ENCODE measurements at places on chromosomes 2 and 18. TPM values are rescaled to one million over a fixed set of nuclear protein-coding genes. Genes with fewer than 3 reads are reported as not detected.

DNA sequence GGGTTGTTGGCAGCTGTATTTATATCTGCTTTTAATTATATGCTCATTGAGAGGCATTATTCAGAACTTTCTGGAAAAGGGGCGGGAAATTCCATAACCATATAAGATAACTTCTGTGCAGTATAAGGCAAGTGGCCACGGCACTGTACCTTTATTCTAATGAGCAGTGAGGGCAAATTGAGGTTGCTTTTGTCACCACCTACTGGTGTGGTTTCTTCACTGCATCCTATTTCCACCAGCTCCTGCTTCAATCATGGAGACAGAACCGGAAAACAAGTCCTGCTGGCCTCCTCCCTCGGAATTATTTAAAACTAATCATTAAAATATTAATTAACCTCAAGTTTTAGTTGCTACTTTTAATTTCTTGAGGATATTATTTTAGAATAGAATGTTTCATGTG lies 759.4 kb downstream of the CBLN2 start:
- H3K36me3 ChIP-seq, result no peaks in the 10 kb centered on the region
- no peaks in the 10 kb centered on the region for H3K4me1 ChIP-seq
- no peak overlapping the region for H3K4me3 ChIP-seq
- DNase-seq, result peak; percentile 1
- H3K27ac ChIP-seq, result no peak overlapping the region

- H3K36me3 ChIP-seq, result peaks cover 17% of the 10 kb centered on the region
- no peaks in the 10 kb centered on the region for H3K4me1 ChIP-seq
- H3K27me3 ChIP-seq, result no peaks in the 10 kb centered on the region
- no peak for DNase-seq
- H3K4me3 ChIP-seq, result no peak overlapping the region
- H3K27ac ChIP-seq, result no peak overlapping the region
Measured at GRCh38 chr2:149008381-149008780, 30.1 kb upstream of the LYPD6B start.

DNA sequence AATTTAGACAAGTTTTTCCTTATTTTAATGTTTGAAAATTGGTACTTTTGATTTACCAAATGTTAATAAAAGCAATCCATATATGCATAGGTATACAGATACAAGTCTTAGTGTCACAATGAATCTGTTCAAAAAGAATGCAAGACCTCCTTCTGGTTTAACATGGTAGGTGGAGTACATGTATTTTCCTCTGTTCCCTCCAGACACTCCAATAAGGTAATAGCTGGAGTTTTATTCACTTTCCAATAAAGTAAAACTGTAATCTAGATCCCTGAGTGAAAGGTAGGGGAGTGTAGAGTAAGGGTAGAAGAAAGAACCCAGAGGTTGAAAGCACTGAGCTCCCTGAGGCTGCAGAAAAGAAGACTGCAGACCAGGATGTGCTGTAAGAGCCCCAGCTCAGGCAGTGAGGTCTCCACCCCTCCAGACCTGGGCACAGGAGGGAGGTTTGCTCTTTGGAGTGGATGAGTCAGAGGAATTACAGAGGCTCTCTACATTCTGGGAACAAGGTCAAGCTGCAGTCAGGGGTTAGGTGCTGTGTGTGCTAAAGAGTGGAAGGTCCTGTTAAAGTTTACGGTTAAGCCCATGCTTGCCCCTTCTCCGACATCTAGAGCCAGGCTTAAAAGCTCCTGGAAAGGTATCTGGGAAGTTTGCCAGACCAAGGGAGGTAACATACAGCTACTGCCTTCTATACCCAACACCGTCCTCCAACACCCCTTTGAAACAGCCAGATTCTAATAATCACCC lies 27.6 kb upstream of the STAT1 start:
- no peaks in the 10 kb centered on the region for H3K27me3 ChIP-seq
- H3K27ac ChIP-seq, result no peak overlapping the region
- no peak for DNase-seq

GRCh38 chr18:56305583-56305982 lies 332.8 kb downstream of the TXNL1 start:
- no peak overlapping the region for H3K27ac ChIP-seq
- no peaks in the 10 kb centered on the region for H3K36me3 ChIP-seq
- no peaks in the 10 kb centered on the region for H3K27me3 ChIP-seq

GRCh38 chr18:41936471-41937134 lies 18.4 kb upstream of the PIK3C3 start:
- H3K27me3 ChIP-seq, result peaks cover 12% of the 10 kb centered on the region
- no peak overlapping the region for H3K27ac ChIP-seq
- H3K4me3 ChIP-seq, result no peak overlapping the region

DNA sequence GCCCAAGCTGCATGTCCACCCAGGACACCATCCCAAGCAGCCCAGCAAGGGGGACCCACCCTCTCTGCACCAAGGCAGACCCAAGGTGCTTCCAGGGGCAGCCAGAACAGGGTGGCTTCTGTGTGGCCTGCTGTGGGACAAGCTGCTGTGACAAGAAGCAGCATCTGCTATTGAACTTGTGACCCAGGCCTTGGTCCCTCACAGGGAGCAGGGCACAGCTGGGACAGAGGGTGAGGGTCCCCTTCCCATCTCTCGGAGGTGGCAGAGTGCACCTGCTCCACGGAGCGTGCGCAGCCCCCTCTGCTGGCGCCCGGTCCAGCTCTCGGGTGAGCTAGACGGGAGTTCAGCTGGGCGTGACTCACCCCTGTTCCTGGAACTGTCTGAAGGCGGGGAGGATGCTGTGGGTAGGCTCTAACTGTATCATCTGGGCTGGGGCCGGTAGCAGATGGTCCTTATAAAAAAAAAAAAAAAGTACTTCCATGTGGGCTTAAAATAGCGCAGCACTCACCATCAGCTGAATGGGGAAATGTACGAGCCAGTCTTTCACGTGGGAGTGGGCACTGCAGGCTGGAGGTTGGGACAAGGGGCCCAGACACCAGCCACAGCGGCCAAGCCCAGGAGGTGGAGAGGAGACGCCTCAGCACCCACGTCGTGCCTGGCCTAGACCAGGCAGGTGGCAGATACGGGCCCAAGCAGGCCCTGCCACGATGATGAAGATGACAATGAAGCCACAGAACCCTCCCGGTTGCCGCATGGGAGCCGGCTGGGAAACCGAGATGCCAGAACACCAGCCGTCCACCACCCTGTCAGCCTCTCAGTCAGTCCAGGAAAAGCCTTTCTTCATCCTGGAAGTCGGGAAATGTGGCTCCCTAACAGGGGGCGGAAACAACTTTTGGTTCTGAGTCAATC lies 136.8 kb upstream of the ID2 start:
- peak; percentile 90 for DNase-seq
- no peak overlapping the region for H3K4me3 ChIP-seq
- H3K36me3 ChIP-seq, result no peaks in the 10 kb centered on the region
- no peaks in the 10 kb centered on the region for H3K27me3 ChIP-seq

GRCh38 chr2:70551167-70551566 lies 2.5 kb downstream of the TGFA start:
- no peaks in the 10 kb centered on the region for H3K36me3 ChIP-seq
- no peak for DNase-seq
- no peak overlapping the region for H3K27ac ChIP-seq
- H3K4me3 ChIP-seq, result no peak overlapping the region
- H3K27me3 ChIP-seq, result no peaks in the 10 kb centered on the region

- H3K27me3 ChIP-seq, result no peaks in the 10 kb centered on the region
- no peak for DNase-seq
- no peaks in the 10 kb centered on the region for H3K4me1 ChIP-seq
- no peak overlapping the region for H3K27ac ChIP-seq
Measured at GRCh38 chr2:175930504-175930903, 71.6 kb downstream of the LNPK start.

DNA sequence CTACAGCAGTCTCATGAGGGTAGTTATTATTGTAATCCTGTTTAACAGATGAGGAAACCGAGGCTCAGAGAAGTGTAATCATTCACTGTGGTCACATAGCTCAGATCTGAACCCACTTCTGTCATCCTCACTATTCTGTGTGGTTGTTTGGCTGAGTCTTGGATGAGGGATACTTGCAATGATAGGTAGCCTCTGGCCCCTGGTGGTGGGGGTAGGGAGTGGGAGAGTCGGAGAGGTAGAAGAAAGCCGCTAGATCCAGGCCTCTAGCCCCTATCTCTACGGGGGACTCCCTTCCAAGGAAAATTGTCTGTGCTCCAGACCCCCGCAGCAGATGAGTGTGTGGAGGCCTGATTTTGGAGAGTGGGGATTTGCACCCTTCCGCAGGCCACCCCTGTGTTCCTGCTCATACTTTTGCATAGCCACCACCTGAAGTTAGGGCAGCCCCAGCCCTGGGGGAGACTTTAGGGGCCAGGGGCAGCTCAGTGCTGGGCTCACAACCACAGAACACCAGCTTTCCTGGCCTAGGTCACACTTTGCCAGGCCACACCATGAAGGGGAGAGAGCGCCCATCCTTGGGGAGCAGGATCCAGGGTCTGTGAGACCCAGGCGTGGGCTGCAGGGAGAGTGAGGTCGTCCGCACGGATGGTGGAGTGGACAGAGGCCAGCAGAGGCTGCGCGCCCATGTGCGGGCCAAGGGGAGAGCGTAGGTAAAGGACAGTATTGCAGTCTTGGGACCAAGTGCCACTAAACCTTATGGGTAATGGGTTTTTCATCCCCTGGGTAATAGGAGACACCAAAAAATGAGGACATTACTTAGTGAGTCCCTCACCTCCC lies 148.2 kb downstream of the GLI2 start:
- no peaks in the 10 kb centered on the region for H3K36me3 ChIP-seq
- H3K4me1 ChIP-seq, result no peaks in the 10 kb centered on the region
- DNase-seq, result no peak
- no peak overlapping the region for H3K4me3 ChIP-seq

DNA sequence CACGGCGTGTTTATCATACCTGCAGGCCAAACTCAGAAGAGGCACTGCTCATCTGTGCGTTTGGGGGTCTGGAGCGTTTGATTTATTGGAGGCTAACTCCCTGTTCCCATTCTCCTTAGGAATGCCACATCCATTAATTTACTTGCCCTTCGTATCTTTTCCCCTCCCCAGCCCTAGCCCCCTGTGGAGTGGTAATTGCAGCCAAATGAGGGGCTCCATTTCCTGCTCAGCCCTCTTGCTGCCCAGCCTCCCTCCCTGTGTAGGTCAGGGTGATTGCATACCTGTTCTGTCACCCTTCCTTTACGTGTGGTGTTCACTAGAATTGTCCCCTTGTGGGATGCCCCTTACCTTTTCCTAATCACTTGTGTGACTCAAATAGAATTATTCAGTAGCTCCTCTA lies 120.4 kb downstream of the MAP3K20 start:
- H3K27me3 ChIP-seq, result no peaks in the 10 kb centered on the region
- no peaks in the 10 kb centered on the region for H3K36me3 ChIP-seq
- no peak for DNase-seq
- no peaks in the 10 kb centered on the region for H3K4me1 ChIP-seq

DNA sequence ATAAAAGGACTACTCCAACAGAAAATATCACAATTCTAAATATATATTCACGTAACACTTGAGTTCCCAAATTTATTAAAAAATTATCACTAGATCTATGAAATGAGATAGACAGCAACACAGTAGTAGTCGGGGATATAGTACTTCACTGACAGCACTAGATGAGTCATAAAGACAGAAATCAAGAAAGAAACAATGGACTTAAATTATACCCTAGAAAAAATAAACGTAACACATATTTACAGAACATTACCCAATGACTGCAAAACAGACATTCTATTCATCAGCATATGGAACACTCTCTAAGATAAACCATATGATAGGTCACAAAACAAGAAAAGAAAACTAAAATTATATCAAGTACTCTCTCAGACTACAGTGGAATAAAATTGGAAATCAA lies 429.4 kb downstream of the MBD2 start:
- H3K36me3 ChIP-seq, result no peaks in the 10 kb centered on the region
- no peaks in the 10 kb centered on the region for H3K27me3 ChIP-seq
- H3K4me1 ChIP-seq, result no peaks in the 10 kb centered on the region
- H3K27ac ChIP-seq, result no peak overlapping the region
- H3K4me3 ChIP-seq, result no peak overlapping the region

DNA sequence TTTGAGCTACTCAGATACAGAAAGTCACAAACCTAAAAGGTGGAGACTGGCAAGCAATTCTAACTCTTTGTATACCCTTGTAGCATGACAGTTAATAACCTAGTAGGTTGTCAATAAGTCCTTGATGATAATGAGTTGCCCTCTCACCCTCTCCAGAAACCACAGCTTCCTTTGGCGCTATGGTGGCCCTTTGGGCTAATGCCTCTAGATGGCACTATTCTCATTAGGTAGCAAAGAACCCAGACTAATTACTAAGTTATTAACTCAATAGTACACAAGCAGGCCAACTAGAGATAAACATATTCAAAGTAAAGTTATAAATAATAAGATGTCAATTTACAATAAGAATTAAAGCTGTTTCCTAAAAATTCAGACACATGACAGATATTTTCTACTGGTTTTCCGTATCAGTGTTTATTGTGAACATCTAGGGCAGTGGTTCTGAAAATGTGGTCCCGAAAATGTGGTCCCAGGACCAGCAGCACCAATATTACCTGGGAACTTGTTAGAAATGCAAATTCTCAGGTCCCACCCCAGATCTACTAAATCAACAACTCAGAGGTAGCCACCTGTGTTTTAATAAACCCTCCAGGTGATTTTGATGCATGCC lies 41.1 kb downstream of the LDAH start:
- no peaks in the 10 kb centered on the region for H3K27me3 ChIP-seq
- H3K4me3 ChIP-seq, result no peak overlapping the region
- DNase-seq, result no peak

The TMEM200C gene
- not detected for total RNA-seq

The NT5DC4 gene
- not detected for total RNA-seq

The DSC2 gene
- not detected for total RNA-seq

The OR6B2 gene
- total RNA-seq, result not detected

The SP140 gene
- total RNA-seq, result 51.2 TPM

The UGT1A4 gene
- not detected for total RNA-seq

Measured in CD4-positive, alpha-beta T cell (primary cell).